ENCODE measurements at places on chromosomes 3 and 15.

DNA sequence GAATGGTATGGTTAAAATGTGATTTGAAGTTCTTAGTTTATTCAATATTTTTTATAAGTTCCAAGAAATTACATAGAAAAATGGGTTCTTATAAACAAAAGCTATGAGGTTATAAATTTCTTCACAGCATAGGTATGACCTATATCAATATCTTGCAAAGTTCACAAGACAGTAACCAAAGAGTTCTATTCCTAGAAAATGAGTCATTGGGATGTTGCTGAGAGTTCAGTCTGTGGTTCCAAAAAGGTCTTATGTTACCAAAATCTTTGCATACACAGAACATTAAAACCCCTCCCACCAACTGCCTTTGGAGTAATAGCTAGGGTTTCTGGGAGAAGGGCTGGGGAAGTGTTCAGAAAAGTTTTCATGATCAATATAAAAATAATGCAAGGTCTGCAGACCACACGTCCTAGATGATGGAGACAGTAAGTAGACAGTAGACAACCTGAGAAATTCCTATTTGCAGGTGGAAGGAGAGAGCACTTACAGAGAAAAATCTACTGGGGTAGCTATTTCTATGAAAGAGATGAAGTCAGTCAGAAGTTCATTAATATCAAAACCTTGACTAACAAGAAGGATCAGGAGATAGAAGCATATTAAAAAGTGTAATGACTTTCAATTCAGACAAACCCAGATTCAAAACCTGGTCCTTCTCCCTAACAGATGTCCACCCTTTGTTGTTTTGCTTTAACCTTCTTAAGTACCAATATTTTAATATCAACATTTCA, 279.3 kb downstream of the KCNH8 start:
- DNase-seq = no peak

DNA sequence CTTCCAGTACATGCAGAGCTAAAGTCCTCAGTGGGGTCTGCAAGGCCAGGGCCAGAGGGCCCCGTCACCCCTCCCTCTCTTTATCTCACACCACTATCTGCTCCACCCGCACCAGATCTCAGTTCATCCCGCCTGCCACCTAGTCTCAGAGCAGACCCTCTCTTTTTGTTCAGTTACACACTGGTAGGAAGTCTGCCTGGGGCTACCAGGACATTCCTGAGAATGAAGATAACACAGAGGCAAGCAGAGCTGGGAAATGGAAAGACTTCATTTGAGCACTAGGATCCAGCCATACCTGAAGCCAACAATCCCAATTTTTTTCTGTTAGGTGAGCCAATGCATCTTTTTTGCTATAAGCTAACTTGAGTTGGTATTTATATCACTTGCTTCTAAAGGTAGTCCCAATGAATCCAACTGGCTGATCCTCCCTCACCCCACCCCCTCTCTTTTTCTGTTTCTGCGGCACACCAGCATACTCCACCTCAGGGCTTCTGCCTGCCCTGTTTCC, 24.5 kb downstream of the ATP2B2 start:
- no peak for DNase-seq

DNA sequence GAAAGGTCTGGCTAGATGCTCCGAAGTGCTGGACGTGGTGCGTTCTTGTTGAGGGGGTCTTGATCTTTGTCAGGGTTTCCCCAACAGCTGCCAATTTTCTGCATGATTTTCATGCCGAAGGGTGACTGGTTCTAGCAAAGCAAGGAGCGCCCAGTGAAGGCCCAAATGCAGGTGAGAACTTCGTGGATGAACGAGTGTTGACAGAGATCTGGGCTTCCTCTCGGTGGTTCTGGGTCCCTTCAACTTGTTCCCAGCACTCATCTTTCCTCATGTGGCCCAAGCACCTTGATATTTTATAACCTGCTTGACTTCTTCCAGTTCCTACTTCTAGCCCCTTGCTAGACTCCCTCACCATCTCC, 40.8 kb upstream of the TFRC start:
- no peak for DNase-seq

DNA sequence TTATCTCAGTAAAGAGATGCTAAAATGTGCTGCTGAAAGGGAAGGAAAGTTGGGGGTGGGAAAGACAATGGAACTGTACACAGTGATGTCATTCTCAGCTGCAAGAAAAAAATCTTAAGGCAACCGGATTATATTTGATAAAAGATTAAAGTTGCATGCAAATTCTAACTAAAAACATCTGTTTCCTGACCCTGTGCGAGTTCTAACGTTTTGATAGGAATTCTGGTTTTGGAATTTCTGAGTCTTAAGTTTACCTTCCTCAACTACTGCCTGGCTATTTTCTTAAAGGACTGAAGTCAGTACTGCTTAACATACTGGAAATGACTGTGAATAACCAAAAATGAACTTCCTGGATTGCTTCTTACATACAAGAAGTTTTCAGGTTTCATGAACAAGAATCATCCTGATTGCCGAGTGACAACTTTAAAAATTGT, 115.5 kb downstream of the SLC25A26 start:
- DNase-seq = no peak

- DNase-seq = no peak
These were observed 43.4 kb downstream of the SNAPC5 start for GRCh38 chr15:66454143-66454542.

DNA sequence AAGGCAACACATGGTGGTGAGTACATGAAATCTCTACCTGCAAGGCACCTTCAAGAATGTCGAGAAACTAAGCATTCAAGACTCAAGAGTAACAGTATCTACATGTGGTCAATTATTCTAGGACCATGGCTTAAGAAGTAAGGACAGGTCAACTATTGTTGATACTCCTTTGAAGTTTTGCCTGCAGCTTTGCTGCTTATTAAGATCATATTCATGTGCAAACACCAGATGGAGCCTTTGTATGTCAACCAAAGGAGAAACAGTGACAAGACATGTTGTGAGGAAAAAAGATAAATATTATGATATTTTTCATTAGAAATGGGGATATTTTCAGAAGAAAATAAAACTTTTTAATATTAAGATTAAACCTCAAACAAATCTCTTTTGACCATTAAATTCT, 52.3 kb upstream of the FGF7 start:
- DNase-seq = no peak

DNA sequence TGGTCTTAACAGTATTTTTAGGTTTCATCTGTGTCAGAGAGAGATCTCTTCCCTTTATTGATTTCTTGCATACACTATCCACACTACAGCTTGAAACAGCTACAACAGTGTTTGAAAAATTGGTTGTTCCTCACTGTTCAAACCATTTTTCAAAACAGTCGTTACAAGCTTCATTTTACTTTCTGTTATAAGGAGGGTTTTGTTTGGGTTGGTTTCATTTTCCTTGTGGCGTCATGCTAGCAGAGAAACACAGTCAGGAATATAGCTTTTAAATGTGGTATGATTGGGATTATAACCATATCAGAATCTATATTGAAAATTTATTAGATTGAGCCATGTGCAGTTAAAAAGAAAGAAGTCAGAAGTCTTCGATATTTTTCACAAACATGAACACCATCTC, 400.6 kb downstream of the ZBTB20 start:
- DNase-seq = no peak

DNA sequence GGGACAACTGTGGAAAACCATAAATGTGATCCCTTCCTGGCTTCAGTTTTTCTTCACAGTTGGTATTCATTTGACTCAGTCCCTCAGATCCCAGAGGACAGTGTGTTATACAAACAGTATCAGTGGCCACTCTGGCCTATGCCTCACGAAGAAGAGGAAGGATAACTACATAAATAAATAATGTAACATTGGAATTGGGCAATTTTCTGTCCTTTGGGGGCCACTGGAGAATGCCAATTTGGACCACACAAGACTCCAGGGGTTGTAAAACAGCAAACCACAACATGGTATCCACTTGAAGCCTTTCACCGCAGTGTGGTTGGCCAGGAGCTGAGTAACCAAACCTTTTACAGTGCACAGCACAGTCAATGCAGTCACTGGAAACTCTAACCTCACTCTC, 1077.0 kb downstream of the ROBO2 start:
- DNase-seq = no peak

DNA sequence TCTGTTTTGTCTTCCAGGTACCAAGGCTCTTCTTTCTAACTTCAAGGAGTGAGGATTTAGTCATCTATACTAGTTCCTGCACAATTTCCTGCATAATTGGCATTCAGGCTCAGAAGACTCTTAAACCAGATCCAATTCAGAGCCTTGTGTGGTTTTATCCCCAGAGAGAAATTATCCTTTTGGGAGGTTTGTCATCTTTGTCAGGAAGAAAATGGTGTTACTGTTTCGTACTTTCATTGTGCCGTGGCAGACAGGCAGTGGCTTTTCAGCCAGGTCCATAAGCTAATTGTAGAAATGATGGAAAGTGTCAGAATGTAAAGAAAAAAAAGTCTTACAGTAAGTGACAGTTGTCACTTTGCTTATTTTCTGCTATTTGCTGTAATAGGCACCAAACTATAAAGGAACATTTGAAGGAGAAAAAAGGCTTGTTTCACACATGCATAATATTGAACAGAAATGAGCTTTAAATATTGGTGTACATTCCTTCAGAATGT, 82.8 kb downstream of the CADM2 start:
- DNase-seq = no peak

DNA sequence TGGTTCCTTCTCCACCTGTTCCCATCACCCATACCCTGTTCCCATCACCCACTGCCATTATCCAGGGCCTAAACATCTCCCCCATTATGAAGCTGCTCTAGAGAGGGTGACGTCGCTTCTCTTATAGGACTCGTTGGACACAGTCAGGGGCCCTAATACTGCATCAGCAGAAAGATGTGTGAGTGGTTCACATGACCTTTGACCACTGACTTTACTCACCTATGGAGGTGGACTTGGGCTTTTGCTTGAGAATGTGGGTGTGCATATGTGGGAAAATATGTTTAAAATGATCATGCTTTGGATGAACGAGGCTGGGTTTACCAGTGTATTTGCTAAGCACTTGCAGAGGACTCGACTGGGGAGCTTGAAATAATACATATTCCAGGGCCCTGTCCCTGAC, 26.8 kb downstream of the RBP2 start:
- DNase-seq = no peak

DNA sequence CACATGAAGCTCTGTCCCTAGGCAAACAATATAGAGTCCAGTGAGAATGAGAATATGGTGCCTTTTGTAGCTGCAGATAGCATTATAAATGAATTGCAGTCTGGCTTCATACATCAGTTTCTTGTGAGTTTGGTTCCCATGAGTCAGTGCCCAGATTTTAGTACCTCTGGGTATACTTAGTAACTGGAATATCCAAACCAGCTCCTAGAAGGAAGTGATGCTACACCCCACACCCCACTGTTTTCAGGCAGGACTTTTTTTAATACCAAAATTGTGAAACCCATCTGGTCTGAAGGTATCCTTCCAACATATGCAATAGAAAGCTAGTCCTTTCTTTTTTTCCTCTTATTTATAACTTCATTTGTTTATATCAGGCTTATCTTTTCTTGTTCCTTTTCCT, 42.1 kb upstream of the FOXP1 start:
- DNase-seq = no peak

DNA sequence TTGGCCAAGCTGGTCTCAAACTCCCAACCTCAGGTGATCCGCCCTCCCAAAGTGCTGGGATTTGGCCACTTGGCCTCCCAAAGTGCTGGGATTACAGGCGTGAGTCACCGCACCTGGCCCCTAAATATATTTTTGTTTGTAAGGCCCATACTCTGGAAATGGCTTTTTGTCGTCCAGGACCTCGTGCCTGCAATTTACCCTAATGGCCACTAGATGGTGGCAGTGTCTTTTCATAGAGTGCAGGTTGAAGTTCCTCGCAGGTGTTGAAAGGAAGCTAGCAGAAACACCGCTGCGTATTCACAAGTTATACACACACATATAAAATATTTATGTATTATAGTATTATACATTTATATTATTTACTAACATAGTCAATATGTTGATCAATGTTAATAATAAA, 97.2 kb downstream of the LRTM1 start:
- DNase-seq = no peak

DNA sequence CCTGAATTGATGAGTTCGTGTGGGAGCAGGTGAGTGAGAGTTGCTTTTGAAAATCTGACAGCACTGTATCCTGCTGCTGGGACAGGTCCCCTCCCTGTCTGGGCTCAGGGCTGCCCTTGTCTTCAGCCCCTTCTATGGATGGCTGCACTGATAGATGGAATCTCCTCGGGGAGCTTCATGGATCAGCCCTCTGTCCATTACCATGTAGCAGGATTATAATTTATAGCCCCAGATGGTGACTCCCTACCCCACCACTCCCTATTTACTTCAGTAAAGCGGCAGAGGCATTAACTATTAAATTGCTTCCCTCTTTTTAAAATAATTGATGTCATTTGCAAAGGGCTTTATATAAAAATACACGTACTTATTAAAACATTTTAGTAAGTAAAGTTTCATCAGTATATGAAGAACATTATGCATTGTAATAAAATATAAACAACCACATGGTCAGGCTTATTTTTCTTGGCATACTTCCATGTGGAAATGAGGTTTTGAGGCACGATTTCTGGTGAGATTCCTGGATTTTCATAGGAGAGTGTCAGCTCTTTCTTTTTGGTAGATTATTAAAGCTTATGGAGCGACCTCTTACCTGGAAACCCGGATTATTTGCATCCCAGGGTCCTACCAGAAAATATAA, 38.5 kb downstream of the MAP3K13 start:
- no peak for DNase-seq

DNA sequence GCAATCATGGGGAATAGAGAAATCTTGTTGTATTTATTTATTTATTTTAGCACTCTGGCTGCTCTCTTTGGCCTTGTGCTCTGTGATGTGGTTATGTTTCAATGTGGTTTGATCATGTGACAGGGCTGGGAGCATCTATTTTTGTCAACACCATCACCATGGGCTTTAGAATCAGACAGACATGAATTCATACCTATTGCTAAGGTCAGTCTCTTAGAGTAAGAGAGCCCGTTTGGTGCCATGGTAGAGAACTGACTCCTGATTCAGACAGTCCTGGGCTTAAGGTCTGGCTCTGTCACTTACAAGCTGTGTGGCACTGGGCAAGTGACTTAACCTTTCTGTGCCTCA, 157.0 kb downstream of the RYR3 start:
- DNase-seq = no peak

- DNase-seq = no peak
These were observed 1.4 kb downstream of the MAPK6 start for GRCh38 chr15:52020221-52021085.

- no peak for DNase-seq
These were observed 182.4 kb downstream of the SHQ1 start for GRCh38 chr3:72665701-72666446.

- DNase-seq = no peak
These were observed 176.2 kb upstream of the TOPAZ1 start for GRCh38 chr3:44065311-44066094.

GRCh38 chr3:155024006-155024638, 56.0 kb upstream of the MME start:
- no peak for DNase-seq

DNA sequence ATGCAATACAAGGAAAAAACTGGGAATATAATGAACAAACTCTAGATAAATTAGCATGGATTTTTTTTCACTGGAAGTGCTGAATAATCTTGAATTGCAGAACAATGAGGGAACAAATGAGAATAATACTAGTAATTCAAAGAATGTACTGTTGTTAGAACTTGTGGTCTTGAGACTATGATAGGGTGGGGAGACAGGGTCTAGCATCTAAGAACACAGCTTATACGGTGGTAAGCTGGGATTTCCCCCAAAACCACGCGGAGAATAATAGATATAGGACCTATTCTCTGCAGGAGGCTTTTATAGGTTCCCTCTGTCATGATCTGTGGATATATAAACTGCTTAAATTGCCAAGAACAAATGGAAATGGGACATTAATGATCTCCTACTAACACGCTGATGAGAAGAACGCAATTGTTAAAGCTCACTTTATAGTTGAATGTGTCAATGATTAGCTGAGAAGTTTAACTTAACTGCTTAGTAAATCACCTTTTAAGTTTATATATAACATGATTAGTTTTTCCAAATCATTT, 692.3 kb downstream of the ZPLD1 start:
- DNase-seq = no peak
